Fibroblast of pulmonary artery (primary cell): ENCODE measurements at places on chromosomes 2 and 18.
A peak's percentile ranks its signal among the peaks of the same experiment; 100 is the strongest.

- DNase-seq: no peak
Measured at GRCh38 chr2:62506421-62506750, 391 bp upstream of the TMEM17 start.

DNA sequence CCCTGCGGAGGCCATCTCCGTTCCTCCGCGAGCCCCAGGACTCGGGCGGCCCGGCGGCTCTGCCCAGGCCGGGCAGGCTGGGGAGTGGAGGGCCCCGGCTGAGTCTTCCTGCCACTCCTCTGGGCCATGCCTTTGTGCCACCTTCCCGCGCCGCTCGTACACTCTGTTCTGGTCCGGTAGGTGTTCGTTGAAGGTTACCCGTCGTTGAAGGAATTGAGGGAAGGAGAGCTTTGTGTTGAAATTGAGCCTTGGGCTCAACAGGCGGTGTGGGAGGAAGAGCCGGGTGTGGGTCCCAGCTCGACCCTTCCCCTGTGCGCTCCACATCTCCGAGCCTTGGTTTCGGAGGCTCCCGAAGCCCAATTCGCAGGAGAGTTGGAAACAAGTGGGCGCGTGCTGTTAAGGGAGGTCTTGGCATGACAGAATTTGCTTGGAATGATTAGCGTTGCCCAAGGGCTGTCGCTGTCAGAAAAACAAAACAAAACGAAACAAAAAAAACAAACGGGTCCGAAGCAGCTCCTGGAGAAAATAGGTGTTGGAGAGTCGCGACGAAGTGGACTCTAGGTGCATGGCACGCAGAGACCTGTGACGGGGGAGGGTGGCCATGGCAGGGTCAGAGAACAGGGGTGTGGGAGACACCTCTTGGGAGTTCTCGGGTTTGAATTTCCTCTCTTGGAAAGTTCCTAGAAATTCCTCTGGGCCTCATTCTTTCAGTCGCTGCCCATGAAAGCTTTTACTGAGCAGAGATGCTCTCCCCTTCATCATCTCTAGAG lies 1.2 kb upstream of the MZT2A start:
- no peak for DNase-seq

- no peak for DNase-seq
Measured at GRCh38 chr18:24002479-24002878, 12.1 kb upstream of the TTC39C start.

- DNase-seq: no peak
Measured at GRCh38 chr18:76380791-76381405, 114.1 kb downstream of the ZNF516 start.

GRCh38 chr2:48417856-48418838 lies 111.8 kb upstream of the STON1 start:
- no peak for DNase-seq

DNA sequence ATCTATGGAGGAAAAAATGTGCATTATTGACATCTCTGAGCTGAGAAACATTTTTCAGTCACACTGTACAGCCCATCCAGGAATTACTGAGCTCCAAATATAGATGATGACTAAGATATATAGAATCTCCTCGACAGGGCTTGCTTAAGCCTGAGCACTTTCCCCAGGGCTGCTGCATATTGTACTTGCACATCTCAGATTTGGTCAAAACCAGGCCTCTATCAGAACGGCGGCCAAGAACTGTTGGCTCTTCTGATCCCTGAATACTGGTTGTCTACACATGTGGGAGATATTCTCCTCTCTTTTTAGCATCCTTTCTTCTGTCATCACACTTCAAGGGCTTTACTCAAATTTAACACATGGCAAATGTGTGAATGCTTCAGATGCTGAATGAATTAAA lies 201.5 kb upstream of the SLC35G4 start:
- peak; percentile 28 for DNase-seq
